Nucleus accumbens (tissue), 56 donors: ENCODE measurements at places on chromosomes 6 and 20.
A peak's percentile ranks its signal among the peaks of the same experiment; 100 is the strongest.

- no peak for DNase-seq
Measured at GRCh38 chr6:115835314-115835713, 225.4 kb downstream of the FRK start.

GRCh38 chr6:100459592-100460184, 5.0 kb downstream of the SIM1 start:
- DNase-seq = no peak

- DNase-seq = no peak
Measured at GRCh38 chr6:3835055-3835731, 14.0 kb upstream of the FAM50B start.

DNA sequence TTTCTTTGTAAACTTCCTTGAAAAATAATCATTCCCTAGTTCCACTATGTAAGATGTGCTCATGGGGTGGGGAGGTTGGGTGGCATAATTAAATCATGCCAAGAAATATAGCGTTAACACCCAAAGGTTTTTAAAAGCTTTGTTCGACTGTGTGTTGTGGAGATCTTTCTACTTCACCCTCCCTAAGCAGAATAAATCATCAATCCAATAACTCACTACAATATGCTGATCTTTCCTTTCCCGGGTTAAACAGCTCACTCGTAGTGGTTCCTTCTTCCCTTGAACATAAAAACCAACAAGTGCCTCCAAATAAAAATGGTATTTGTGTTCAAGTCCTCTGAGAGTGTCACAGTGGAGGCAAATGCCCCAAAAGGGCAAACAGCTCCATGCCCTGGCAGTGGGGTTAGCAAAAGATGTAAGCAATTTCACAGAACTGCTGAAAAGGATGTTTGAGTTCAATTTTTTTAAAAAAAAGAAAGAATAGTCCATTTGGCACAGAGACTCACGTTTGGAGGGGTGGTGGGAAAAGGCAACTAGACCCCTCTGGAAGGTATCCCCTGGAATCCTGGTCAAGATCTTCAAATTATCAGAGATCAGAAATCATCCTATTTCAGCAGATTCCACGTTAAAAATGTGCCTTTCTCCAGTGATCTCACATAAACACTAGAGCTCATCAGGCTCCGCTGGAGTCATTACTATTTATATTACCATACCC, 99.1 kb downstream of the TFAP2A start:
- DNase-seq = no peak

- no peak for DNase-seq
Measured at GRCh38 chr20:5309971-5310370, 6.8 kb downstream of the PROKR2 start.

DNA sequence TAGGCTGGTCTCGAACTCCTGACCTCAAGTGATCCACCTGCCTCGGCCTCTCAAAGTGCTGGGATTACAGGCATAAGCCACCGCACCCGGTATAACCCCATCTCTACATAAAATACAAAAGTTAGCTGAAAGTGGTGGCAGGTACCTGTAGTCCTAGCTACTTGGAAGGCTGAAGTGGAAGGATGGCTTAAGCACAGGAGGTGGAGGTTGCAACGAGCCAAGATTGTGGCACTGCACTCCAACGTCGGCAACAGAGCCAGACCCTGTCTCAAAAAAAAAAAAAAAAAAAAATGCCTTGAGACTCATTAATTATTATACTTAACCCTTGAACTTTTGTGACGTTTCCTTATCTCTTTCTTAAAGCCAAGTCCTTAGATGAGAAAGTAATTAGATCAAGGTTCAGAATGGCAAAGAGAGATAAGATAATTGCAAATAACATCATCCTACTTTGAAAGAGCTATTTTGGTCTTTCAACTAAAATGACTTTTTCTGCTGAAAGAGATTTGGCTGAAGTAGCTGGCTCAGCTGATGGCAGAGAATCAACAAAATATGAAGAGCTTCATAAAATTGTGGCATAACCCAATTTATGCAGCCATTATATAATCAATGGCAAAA, 4.7 kb upstream of the SHLD1 start:
- DNase-seq = no peak

DNA sequence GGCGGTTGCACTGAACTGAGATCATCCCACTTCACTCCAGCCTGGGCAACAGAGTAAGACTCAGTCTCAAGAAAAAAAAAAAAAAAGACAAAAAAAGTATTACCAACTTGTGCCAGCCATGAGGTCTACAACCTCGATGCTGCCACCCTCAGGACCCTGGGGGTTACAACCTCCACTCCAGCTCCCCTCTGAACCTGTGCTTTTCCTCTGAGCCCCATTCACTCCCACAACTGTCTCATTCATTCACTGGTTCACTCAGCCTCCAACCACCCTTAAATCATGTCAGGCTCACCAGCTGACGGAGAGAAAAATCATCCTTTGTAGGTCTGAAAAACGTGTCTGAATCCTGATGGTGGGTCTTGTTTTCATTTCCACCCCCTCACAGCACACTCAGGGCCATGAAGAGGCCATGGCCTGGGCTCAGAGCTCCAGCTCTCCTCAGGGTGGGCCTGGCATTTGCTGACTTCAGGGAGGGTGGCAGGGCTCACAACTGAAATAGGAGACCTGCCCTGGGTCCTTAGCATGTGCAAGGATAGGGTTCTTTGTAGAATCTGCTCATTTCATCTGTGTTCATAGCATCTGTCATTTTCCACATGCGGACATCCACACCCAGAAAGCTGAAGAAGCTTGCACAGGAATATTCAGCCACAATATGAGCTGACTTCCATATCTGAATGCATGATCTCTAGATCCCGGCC, 1.9 kb upstream of the ULBP1 start:
- no peak for DNase-seq

DNA sequence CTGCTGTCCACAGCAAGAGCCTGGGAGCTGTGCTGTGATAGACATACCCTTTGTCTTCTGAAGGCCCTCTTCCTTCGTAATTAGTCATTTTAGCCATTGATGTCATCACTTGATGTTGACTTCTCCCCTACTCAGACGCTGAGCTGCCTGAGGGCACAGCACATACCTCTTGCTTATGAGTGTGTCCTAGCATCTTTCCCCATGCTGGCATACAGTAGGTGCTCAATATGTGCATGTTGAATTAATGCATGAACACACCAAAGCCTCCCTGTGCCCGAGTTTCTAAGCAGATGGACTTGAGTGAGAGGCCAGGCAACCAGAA, 35.8 kb upstream of the FAM83D start:
- no peak for DNase-seq

- no peak for DNase-seq
Measured at GRCh38 chr6:30656513-30656912, 9.6 kb downstream of the C6orf136 start.

- no peak for DNase-seq
Measured at GRCh38 chr6:90044833-90045381, 150.6 kb downstream of the GJA10 start.

DNA sequence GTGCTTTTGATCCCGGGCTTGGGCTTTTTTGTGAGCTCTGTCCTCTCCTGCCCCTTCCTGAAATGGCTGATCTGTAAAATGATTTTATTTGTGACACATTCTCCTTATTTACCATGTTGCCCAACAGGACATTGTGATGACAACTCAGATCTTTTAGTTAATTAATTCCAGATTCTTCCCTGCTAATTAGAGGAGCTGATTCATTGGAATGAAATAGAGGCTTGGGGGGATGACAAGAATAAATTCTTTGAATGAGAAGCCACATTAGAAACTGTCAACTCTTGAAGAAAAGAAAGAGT, 26.1 kb upstream of the GABRR1 start:
- DNase-seq = no peak

GRCh38 chr6:305371-306206, 13.3 kb downstream of the DUSP22 start:
- DNase-seq = no peak

- no peak for DNase-seq
Measured at GRCh38 chr6:122548281-122548680, 61.9 kb upstream of the PKIB start.

DNA sequence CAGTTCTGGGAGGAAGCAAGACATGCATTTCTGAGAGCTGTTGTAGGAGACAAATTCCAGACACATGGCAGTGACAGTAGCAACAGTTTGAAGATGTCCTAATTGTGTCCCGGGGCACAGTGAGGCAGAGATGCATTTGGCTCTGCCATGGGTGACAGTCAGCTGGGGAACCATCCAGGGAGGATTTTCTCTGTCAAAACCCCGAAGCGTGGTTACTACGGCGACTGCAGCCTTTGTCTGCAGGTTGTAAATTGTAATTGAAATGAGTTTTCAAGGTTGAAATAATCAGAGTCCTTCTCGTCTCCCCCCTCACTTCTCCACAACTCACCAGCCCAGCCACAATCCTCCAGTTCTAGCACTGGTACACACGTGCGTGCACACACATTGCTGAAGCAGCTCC, 100.1 kb downstream of the GRM4 start:
- DNase-seq = no peak

DNA sequence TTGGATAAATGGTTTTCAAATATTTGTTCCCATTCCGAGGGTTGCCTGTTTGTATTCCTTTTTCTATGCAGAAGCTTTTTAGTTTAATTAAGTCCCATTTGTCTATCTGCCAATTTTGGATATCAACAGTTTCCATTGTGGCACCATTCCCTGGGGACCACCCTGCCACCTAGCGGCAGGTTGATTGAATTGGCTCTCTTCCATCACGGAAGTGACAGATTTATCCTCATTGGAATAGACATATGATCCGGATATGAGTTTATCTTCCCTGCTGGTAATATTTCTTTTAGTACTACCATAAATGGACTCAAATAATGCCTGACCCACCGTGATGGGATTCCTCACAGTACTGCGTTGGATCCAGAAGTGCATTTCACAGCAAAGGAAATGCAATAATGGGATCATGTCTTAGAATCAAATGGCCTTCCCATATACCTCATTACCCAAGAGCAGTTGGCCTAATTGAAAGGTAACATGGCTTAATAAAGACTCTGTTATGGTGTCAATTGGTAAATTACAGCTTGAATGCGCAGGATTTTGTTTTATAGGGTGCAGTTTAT, 327.0 kb downstream of the BMP2 start:
- no peak for DNase-seq

DNA sequence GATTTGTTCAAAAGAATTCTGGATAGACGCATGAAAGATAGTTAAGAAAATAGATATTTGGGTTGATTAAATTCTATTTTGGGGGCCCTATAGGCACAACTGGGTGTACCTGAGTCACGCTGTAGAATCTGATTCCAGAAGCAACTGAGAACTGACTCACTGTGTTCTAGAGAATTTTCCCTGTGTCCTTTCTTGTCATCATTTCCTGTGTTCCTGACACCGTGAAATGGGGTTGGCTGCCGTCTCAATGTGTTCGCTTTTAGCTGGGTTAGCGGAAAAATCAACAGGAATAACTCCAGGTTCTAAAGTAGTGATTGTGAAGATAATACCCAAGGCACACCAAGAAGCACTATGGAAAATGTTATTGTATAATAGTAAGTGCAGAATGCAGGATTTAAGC, 5.0 kb downstream of the GCNT2 start:
- DNase-seq = no peak

DNA sequence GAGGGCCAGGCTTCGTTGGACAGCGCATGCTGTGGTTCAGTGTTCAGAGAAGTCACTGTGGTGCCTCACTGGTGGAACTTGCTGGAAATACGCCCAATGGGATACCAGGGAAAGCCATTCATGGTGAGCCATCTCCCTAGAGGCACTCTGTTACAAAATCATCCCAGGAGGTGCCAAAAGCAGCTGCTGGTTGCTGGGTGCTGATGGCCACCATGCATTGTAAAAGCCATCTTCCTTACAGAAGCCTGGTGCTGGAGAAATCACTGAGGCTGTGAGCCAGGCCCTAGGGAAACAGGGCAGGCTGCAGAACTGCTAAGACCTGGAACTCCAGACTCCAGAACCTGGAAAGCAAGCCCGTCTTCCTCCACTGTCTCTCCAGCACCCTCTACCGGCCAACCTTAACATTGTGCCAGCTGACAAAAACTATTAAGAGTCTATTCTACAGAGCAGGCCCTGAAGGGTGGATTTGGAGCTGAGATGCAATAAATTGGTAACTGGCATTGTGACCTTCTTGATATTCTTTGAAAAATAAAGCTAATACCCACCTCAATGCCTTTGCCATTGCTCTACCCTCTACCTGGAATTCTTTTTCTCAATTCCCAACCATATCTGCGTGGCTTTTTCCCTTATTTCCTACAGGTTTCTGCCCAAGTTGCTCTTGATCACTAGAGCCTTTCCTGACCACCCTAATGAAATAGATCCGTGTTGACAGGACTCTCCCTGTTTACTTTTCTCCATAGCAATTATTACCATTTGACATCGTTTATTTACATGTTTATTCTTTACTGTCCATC, 18.5 kb downstream of the SNRPB start:
- DNase-seq = peak; percentile 12

- DNase-seq = no peak
Measured at GRCh38 chr6:156308604-156309003, 468.6 kb upstream of the ARID1B start.

DNA sequence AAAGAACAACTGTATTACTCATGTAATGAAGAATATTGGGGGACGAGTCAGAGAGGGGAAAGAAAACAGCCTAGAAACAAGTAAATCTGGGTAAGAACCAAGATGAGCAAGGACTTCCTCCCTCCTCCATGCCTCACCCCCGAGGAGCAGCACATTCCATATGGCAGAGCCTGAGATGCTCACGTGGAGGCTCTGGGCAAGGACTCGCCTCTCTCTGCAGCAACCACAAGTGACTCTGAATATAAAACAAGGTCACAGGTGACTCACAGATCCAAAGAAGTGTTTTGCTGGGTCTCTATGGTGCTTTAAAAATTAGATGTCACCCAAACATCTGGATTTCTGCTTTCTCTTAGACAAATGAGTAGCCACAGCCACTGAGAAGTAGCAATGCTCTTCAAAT, 453.0 kb upstream of the SULF2 start:
- no peak for DNase-seq

GRCh38 chr6:92849636-92850035, 569.7 kb downstream of the EPHA7 start:
- DNase-seq = no peak

GRCh38 chr6:36641543-36641942, 37.0 kb upstream of the CDKN1A start:
- DNase-seq = no peak

- no peak for DNase-seq
Measured at GRCh38 chr20:7505152-7505834, 435.0 kb downstream of the HAO1 start.

DNA sequence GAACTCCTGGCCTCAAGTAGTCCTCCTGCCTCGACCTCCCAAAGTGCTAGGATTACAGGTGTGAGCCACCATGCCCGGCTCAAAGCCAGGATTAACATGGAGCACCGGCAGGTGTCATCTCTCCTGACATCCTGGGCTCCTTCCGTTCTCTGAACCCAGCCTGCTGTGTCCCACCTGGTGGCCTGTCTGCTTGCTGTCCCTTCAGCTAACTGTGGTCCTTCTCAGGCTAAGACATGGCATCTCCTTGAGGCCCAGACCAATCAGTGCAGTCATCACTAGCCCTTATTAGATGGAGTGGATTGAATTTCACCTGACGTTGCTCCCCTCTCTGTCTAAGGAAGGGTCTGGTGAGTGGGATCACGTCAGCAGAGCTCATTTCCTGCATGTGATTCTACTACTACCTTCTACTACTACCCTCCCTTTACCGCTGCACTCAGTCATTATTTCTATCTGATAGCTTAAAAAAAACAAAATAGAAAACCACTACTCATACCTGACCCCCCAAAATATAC, 28.0 kb upstream of the SYNJ2 start:
- DNase-seq = no peak

GRCh38 chr6:33204415-33205190, at the start of gene HSD17B8:
HSD17B8 (plus strand) TSS chr6:33204655; CDS start chr6:33204669, 14 bp downstream.
- peak; percentile 93 for DNase-seq
